Right ventricle myocardium inferior (tissue), 1 donor: ENCODE measurements at places on chromosomes 7 and 10. TPM values are rescaled to one million over a fixed set of nuclear protein-coding genes. Genes with fewer than 3 reads are reported as not detected.

DNA sequence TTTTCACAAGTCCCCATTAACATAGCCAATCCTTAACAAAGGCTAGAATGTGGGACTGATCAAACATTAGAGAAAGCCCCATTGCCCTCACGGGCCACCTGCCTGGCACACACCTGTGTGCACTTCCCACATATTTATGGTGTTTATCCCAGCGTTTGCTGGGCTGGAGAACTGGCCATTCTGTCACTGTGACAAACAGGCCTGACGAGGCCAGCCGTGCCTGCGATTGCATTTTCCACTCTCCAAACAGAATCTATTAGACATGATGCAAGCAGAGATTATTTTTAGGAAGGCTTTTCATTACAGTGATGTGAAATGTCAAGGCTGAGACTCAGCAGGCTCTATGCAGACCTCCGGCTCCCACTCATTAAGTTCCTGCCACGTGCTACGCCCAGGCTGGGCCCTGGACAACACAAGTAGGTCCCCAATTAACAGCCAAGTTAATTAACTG is 20.4 kb downstream of the PTPRN2 start:
- no peak for DNase-seq

Gene FAM25G
- total RNA-seq: not detected

GRCh38 chr7:44622342-44623151 is 16.1 kb downstream of the OGDH start:
- DNase-seq: no peak

DNA sequence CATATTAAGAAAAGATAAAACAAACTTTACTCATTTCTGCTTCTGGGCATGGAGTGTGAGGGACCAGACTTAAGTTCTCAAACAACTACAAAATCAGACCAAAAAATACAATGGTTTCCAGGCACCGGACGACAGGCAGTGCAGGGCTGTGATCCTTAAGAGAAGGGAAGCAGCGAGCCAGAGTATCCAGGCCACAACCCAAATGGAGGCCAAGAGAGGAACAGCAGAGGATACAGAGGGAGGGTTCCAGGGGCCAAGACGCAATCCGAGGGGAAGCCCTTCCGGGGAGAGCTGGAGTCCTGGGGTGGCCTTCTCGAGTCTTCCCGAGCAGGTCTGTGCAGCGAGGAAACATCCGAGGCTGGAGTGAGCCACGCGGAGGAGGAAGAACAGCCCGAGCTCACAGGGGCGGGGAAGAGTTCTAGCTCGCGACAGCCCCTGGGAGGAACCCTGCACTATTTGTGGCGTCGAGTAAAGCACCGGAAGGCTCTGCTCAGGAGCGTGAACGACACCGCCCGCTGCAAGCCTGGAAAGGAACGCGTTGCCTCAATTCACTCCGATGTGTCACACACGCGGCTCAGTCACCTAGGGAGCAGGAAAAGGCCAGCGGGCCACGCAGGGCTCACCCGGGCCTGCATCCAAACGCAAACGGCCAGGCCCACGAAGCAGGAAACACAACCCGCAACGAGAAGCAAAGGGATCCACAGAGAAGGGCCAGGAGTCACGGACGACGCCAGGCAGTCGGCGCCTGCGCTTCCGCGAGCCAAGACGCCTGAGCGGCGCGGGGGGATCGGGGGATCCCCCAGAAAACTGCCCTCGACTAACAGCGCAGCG is 933 bp upstream of the RNF32 start:
- no peak for DNase-seq

Gene FEZF1
- total RNA-seq: not detected

DNA sequence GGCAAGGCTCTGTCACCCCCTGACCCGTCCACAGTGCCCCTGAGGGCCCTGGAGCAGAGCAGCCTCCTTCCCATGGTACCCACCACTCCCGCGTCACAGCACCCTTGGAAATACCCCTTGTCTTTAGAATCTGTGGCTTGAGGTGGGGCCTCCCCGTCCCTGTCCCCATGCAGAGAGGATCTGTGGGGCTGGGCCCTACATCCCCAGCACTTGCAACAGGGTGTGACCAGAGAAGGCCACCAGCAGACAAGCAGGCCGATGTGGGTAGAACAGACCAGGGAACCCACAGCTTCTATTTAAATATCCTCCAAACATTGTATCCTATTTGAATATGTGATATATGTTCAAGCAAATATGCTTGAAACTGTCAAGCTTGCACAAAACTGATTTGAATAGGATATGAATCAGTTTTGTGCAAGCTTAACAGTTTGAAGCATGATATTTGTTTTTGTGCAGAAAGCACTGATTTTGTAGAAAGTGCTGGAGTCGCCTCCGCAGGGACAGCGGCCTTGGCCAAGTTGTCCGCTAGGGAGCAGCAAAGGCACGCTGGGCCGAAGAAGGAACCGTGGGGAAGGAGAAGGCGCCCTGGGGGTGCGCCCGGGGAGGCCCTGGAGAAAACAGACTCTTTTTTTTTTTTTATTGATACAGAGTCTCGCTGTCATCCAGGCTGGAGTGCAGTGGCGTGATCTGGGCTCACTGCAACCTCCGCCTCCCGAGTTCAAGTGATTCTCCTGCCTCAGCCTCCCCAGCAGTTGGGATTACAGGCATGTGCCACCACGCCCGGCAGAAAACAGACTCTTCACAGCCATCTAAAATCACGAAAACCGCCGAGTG is 2.2 kb downstream of the CFAP46 start:
- peak; percentile 74 for DNase-seq

Gene RNF32
- 0.30 TPM for total RNA-seq

DNA sequence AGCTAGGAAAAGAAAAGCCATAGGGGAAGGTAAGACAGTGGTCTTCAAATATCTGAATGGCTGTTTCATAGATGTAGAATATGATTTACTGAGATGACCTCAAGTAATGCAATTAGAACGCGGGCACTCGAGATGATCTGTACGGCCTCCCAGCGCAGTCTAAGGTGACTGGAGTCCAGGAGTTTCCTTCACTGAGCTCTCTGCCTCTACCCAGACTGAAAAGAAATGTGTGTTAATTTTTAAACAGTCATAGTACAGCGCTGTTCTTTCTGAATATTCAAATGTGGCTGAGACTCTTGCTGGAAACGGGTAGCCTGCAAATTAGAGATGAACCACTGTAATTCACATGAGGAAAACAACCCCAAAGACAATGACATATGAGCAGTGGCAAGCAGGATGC is 562.4 kb upstream of the AUTS2 start:
- DNase-seq: no peak

DNA sequence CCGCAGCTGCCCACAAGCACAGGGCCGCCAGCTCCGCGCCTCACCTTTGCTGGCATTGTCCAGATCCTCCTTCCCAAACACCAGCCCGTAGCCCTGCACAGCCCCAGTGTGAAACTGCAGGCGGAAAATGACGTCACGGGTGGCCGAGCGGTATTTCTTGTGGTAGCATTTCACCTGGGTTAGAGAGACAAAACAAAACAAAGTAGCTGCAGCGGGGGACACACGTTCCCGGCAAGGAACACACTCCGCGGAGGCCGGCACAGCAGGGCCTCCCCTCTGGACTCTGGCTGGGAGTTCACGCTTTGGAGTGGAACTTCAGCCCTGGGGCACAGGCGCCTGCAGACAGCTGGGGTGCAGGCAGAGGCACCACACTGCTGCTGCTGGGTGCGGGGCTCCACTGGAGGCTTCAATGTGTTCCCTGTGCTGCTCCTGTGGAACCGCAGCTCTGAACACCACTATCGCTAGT is 181.1 kb downstream of the TNS3 start:
- no peak for DNase-seq

Gene ATOH7
- not detected for total RNA-seq

Gene CLEC5A
- total RNA-seq: 0.41 TPM
